Cerebellum (tissue), 4 donors: ENCODE measurements at places on chromosomes 12 and 14.

DNA sequence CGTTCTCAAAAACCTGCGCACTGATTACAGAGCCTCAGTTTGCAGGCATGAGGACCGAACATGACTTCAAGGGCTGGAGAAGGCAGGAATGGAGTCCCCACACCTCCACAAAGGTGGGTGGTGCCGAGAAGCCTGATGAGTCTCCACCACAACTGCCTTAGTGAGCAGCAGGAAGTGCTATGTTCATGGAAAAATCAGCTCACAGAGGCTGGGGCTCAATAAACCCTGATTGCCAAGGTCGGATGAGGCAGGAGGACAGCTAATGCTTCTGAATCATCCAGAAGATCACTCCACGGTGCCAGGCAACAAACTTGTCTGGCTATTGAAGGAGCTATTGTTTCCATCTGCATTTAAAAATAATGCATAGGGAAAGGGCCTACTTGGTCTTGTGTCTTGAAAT is 31.1 kb downstream of the APPL2 start:
- DNase-seq: no peak

- no peak for DNase-seq
Measured at GRCh38 chr12:103392722-103393121, 103.0 kb downstream of the C12orf42 start.

DNA sequence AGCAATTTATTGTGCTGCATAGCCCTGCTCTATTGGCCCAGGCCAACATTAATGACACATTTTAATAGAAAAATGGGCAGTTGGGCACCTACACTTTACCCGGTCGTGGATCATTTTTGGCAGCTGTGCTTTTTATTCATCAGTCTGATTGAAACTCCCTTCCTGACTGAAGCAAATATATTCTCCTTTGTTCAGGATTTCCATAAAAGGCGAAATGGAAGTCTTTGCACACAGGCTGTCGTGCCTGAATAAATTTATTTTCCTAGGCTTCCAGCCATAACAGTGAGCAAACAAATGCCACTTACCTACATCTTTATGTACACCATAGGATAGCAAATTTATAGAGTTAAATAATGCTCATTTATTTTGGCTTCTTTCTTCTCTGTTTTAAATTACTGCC is 480.7 kb upstream of the DCN start:
- DNase-seq: no peak

- DNase-seq: no peak
Measured at GRCh38 chr14:99040711-99041110, 231.3 kb downstream of the BCL11B start.

DNA sequence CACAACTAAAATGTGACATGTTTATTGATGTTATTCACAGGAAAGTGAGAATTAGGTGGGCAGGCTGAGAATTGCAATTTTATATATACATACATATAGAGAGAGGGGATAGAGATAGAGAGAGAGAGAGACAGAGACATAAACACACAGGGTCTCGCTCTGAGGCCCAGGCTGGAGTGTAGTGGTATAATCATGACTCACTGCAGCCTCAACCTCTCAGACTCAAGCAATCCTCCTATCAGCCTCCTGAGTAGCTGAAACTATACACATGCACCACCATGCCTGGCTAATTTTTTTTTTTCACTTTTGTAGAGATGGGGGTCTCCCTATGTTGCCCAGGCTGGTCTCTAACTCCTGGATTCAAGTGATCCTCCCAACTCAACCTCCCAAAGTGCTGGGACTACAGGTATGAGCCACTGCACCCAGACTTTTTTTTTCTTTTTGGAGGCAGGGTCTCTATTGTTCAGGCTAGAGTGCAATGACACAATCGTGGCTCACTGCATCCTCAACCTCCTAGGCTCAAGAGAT is 49.1 kb downstream of the R3HDM2 start:
- DNase-seq: no peak

- DNase-seq: no peak
Measured at GRCh38 chr12:43841253-43841652, 5.4 kb downstream of the TMEM117 start.

- no peak for DNase-seq
Measured at GRCh38 chr12:54026640-54027441, 1.4 kb upstream of the HOXC6 start.

DNA sequence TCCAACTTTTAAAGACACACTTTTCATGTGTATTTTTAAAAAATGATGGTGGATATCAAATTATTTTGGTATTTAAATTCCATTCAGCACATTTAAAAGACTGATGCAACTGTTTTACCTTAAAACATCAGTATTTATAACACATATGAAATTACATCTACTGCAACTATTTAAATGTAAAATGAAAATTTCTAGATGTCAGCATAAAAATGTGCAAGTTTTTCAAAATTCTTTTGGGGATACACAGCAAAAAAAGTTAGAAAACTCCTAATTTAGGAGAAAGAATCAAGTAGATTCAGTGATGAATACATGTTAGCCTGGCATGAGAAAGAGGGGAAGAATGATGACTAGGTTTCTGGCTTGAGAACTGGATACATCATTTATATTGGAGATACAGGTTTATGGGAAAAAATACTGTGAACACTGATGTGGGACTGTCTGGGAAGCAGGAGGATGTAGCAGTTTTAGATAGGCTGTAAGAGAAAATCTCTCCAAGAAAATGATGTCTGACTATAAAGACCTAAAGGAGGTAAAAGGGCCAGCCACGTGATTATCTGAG is 9.2 kb downstream of the SOS2 start:
- no peak for DNase-seq

DNA sequence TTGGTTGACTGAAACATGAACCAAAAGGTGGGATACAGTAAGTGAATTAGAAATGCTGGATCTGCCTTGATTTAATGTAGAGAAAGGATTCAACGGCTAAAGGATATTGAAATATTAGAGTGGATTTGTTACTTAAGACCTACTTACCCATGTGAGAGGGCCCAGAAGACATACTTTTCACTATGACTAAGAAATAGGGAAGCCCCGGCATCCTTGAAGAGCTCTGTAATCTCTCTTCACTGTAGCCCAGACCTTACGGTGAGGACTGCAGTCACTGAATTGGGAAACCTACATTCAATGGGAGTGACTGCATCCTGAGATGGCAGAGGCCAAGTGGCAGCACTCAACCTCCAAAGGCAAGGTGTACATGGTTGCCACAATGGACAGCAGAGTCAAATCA is 52.5 kb downstream of the KANSL2 start:
- no peak for DNase-seq

- no peak for DNase-seq
Measured at GRCh38 chr14:74204491-74204890, 34.8 kb upstream of the VSX2 start.

- DNase-seq: no peak
Measured at GRCh38 chr12:19674437-19674836, 235.1 kb downstream of the AEBP2 start.

DNA sequence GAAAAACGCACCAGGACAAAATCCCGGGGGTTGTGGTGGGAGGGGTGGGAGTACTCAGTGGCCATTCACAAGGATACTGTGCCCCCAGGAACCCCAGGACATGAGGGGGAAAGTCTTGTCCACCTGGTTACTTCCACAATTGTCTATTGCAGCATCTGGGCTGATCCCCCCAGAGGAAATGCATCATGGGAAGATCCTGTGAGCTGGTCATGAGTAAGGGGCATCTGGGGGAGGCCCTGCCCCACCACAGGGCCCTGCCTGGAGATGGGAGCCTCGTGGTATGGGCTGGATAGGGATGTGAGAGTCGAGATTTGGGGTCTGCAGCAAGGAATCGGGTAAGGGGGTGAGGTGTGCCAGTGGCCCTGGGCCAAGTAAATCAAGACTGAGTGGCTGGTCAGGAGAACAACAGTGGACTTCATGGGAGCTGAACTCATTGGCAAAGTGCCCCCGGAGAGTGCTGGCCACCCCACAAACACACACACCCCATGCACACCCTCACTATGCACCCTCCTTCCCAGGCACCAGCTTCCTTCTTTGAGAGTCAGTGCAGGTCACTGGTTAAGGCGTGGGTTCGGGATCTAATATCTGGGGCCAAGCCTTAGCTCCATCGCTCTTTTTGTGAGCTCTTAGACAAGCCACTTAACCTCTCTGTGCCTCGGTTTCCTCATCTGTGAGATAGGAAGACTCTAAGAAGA is 3.0 kb upstream of the SERPINA1 start:
- no peak for DNase-seq

GRCh38 chr14:24992624-24993360 is 57.2 kb downstream of the STXBP6 start:
- no peak for DNase-seq

GRCh38 chr12:129339336-129339735 is 486.1 kb downstream of the GLT1D1 start:
- no peak for DNase-seq

DNA sequence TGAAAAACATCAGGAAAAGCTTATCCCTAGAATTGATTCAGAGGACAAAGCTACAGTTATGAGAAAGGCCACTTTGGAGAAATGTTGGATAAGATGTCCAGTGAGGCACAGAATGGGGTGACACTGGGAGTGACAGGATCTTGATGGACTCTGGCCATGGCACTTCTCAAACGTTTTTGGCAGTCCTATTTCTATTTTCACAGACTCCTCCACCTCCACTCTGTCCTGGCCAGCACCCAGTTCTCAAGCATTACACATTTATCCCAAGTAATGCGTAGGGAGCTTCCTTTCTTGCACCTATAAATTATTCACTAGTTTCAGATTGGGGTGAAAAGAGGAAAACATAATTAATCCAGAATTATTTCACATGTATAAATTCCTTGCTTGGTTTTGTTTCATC is 727.3 kb downstream of the NRXN3 start:
- DNase-seq: no peak

- no peak for DNase-seq
Measured at GRCh38 chr14:68395604-68396003, 397.3 kb downstream of the ZFP36L1 start.

DNA sequence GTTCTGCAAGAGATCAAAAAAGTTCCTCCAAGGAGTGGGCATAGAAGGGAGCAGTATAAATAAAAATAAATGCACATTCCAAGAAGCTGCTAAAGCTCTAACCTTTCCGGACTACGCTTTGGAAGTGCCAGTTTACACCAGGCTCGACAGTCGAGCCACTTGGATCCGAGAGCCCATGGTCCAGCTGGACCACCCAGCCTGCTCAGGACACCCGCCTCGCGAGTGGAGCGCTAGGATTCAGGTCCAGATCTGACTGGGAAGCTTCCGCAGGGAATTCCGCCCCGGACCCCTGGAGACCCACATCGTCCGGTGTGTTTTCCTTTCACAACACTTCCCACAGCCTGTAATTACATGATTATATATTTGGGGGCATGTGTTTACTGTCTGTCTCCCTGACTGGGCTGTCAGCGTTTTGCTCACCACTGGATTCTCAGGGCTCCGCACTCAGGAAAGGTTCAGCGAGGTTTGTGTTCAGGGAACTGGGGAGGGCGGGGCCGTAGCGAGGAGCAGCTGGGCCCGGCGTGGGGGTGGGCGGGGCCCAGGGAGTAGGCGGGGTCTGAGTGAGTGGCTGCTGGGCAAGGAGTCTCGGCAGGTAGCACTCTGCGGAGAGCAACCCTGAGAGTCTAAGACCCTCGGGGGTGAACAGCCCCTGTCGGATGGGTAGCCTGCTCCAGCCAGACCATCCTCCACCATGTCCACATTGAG is 52.3 kb upstream of the TMEM263 start:
- peak; percentile 43 for DNase-seq

DNA sequence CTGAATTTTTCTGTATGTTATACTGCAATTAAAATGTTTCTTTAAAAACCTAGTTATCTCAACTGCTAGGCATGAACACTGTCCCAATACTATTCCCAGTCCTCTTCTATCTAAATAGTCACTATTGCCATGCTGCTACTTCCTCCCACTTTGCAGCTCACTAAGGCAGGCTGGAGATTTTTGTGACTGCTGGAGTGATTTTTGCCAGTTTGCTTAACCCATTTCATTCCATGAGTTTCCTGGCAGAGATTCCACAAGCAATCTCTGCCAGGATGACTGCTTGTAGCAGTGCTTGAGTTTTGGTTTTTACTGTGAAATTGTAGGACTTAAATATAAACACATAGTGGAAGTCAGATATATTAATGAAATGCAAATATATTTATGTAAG is 80.8 kb downstream of the BHLHE41 start:
- DNase-seq: no peak

DNA sequence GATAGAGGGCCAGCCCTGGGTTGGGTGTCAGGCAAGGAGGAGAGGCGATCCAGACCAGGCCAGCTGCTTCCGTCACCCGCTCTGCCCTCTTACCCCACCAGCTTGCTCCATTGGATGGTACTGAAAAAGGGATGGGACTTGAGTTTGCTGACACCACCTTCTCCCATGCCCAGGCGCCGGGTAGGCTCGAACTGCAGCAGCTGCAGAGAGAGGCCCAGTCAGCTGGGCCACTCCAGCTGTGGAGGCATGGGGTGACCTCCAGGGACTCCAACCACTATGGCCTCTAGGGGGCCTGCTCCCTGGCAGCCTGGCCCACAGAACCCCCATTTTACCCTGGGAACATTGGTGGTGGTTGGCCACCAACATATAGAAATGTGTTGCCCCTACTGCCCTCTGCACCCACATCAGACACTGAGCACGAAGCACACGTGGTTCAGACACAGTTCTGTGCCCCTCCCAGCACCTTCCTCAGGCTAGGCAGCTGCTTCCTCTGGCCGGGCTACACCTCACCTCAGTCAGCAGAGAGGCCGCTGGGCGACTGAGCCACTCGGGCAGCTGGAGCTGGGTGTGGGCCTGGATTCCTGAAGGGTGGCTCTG is 16.0 kb downstream of the RPS6KL1 start:
- no peak for DNase-seq

- DNase-seq: peak; percentile 30
Measured at GRCh38 chr12:65602610-65603295, 221.5 kb upstream of the HMGA2 start.

GRCh38 chr14:77143071-77143470 is 1.5 kb upstream of the ZDHHC22 start:
- no peak for DNase-seq

GRCh38 chr12:42325326-42325652 is 605 bp downstream of the ZCRB1 start:
- no peak for DNase-seq

- no peak for DNase-seq
Measured at GRCh38 chr12:122691566-122691965, 11.6 kb downstream of the HCAR2 start.

GRCh38 chr14:20184181-20184580 is 6.5 kb upstream of the OR11G2 start:
- DNase-seq: no peak

DNA sequence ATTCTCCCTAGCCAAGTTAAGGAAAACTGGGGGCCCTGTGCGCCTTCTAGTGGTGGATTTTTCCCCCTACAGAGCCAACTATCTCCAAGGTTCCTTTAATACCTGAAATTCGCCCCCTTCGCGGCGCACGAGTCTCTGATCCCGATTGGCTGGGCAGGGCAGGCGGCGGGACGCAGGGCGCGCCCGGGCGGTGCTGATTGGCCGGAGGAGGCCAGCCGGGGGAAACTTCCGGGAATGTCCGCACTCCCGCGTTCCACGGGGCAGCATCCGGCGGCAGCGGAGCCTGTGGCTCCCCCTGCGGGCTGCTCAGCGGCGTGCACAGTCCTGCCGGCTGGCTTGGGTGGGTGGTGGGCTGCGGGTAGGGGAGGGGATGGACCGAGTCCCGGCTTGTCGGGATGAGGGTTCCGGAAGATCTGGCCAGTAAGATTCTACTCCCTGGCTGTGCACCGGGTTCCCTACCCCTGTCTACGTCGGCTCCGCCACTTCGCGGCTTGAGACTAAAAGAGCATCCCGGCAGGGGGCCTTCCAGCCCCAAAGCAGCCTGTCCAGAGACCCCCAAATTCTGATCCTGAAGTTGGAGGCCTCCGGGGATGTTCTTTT is at the start of gene NABP2:
TSS of gene NABP2 (plus strand) at position 241 of the 600 bp plus-strand sequence. CDS start 515 bp downstream, outside the sequence.
- DNase-seq: peak; percentile 98

- no peak for DNase-seq
Measured at GRCh38 chr12:99706736-99707473, 59.4 kb downstream of the GARIN6 start.
